Breast epithelium (tissue), 4 donors: ENCODE measurements at places on chromosomes 2 and 18.

DNA sequence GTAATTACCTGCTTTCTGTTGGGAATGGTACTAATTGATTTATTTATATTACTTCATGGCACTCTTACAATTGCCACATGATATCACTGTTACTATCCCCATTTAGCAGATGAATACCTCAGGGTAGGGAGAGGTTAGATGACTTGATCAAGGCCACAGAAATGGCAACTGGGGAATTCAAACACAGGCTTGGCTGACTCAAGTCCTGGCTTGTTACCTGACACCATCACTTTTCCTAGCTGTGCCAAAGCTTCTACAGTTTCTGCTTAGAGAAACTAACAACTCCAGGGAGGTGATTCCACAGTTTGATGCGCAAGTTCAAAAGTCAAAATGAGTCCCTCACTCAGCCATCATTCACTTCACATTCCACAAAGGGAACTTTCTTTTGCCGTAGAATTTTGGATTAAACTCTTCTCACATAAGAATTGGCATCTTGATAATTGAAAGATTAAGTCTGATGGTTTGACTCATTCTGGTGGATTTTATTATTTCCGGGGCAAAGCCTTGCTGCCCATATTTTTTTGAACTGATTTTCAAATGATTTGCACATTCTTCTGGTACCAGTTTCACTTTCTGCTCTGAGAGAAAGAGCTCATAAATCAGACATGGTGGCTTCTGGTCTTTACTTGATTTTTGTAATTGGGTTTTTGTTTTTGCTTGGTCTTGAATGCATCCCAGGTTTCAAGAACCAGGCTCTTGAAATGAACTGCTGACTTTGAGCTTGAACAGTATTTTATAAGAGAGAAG, 656.8 kb downstream of the BCL11A start:
- no peak for DNase-seq
- H3K4me3 ChIP-seq = no peak overlapping the region
- no peak overlapping the region for H3K27ac ChIP-seq
- no peaks in the 10 kb centered on the region for H3K27me3 ChIP-seq
- no peaks in the 10 kb centered on the region for H3K4me1 ChIP-seq

DNA sequence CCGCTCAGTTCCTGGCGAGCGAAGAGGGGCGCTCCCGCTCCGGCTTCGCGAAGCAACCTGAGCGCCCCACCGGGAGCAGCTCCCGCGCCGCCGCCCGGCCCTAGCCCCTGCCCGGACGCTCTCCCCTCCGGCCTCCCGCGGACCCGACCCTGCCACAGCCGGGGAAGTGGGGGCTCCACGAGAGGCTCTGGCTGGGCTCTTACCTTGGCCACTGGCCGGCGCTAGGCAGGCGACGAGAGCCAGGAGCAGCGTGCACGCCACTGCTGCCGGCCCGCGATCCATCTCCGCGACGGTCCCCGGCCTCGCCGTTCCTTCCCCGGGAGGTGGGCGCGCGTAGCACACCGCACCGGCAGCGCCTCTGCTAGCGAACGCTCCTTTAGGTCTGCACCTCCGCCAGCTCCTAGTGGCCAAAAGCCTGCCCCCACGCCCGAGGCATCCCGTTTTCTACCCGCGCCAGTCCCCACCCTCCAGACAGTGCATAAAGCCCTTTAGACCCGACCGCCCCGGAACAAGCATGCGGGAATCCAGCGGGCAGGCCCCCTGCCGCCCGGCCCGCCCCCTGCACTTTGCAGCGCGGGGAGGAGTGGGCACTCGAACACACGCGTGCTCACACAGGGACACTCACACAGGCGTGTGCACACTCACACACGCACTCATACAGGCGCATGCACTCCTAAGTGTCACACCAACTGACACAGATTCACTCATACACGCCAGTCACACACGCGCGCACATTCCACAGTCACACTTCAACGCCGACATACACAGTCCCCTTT, at the start of gene LRP2:
Gene LRP2 (minus strand): TSS at position 417 of the 776 bp plus-strand sequence. CDS start 135 bp downstream, at position 282.
- H3K36me3 ChIP-seq = no peaks in the 10 kb centered on the region
- peak within 1 kb of the TSS; percentile 89 for H3K4me3 ChIP-seq
- DNase-seq = no peak
- no peaks in the 10 kb centered on the region for H3K27me3 ChIP-seq
- H3K4me1 ChIP-seq = peaks cover 10% of the 10 kb centered on the region
- H3K27ac ChIP-seq = peak within 1 kb of the TSS; percentile 62

- no peaks in the 10 kb centered on the region for H3K27me3 ChIP-seq
- no peaks in the 10 kb centered on the region for H3K4me1 ChIP-seq
- no peak overlapping the region for H3K4me3 ChIP-seq
- H3K27ac ChIP-seq = no peak overlapping the region
These were observed 24.3 kb downstream of the NCOA1 start for GRCh38 chr2:24515335-24515734.

DNA sequence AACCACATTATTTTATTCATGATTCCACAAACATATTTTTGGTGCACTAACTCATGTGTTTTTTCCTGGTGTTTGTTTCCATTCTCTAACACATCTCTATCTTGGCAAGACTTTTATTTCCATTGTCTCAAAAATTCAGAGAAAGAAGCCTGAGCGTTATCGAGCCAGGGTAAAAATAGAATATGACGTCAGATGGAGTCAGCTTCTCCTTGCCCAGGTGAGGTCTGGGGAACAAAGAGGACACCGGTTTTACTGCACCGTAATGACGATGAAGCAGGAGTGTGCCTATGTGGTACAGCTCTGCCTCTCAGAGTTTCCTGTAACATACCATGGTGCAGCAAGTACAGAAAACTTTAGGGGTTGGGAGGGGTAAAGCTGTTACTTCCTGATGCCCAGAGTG, 661.6 kb downstream of the PLCL1 start:
- no peaks in the 10 kb centered on the region for H3K4me1 ChIP-seq
- H3K36me3 ChIP-seq = no peaks in the 10 kb centered on the region
- no peak for DNase-seq
- H3K27me3 ChIP-seq = no peaks in the 10 kb centered on the region

DNA sequence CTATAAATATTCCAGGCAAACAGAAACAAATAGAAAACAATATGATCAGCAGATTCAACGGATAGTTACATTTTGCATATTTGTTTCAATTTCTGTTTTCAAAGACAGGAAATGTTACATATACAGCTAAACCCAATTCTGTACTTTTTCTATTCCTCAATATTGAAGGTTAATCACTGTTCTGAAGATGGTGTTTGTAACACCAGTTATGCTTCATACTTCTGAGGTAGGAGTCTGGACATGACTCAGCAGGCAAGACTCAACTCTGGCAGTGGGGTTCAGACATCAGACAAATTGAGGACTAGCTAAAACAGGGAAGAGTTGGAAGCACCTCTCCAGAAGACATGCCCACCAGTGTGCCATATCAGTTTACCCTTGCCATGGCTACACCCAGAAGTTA, 16.6 kb downstream of the SERPINB13 start:
- no peaks in the 10 kb centered on the region for H3K27me3 ChIP-seq
- H3K4me1 ChIP-seq = no peaks in the 10 kb centered on the region
- no peak overlapping the region for H3K27ac ChIP-seq
- no peak for DNase-seq
- no peak overlapping the region for H3K4me3 ChIP-seq
